ENCODE measurements at places on chromosomes 7 and 10.

DNA sequence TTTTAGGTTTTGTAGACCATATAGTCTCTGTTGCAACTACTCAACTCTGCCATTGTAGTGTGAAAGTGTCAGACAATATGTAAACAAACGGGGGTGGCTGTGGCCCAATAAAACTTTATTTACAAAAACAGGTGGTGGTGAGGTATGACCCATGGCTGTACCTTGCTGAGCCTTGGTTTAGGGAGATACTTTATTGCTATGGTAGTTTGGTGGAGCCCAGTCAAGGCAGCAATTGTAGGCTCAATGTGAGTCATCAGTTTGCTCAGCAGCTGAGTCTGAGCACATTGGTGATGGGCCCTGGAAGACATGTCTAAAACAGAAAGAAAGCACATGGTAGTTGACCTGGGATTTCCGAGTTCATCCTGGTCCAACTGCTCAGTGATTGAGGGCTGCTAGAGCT, 242.5 kb downstream of the REEP3 start:
- DNase-seq = no peak

- DNase-seq = no peak
Measured at GRCh38 chr10:7473474-7473873, 62.6 kb upstream of the SFMBT2 start.

GRCh38 chr7:15559416-15559928, 2.3 kb downstream of the AGMO start:
- no peak for DNase-seq

DNA sequence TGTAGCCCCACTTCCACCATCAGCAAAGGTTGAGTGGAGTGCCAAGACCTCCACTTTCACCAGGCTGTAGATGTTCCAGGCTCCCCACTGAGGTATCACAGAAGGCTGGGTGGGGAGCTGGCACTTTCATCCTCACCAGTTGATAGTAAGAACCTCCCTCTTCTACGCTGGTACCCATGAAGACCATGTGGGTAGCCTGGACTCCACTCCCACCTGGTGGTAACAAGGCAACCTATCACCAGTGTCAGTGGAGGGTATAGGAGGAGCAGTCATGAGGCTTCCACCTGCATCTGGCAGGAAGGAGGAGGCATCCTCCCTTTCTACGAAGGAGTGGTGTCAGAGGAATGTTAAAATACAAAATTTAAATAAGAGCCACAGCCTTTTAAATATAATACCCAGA, 4.4 kb downstream of the SMIM30 start:
- no peak for DNase-seq
